ENCODE measurements at places on chromosomes 5 and 9.

- no peak for DNase-seq
These were observed 69.8 kb downstream of the DOCK2 start for GRCh38 chr5:169706758-169707450.

DNA sequence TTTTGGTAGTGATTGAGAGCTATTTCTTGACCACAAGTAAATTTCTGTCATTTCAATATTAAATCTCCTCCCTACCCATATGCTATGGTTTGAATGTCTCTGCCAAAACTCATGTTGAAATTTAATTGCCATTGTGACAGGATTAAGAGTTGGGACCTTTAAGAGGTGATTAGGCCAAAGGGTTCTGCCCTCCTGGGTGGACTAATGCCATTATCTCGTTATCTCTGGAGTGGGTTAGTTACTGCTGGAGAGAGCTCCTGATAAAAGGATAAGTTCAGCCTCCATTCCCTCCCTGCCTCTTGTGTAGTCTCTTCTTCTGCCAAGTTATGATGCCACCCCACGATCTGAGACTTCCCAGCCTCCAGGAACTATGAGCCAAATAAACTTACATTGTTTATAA is 3.6 kb upstream of the DRD1 start:
- no peak for DNase-seq

GRCh38 chr9:93099551-93100275 is 3.7 kb downstream of the CARD19 start:
- no peak for DNase-seq

DNA sequence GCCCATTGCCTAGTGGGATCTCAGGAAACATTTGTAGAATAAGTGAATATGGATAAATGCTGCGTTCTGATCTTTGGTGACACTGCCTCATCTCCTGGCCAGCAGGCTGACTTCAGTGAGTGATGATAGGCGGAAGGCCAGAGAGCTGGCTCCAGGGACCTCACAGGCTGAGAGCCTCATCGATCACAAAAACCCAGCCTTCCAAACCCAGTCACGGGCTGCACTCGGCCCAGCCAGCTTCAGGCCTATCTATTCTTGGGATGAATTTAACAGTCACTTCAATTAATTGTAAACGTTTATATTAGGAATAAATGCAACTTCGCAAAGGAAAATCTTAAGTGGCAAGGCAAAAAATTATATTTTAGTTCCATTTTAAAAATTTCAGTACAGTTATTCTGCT is 201.6 kb downstream of the IRX2 start:
- no peak for DNase-seq

GRCh38 chr9:38066197-38066913 is 2.7 kb downstream of the SHB start:
- DNase-seq, result no peak

GRCh38 chr9:13352451-13352979 is 73.0 kb upstream of the MPDZ start:
- no peak for DNase-seq

DNA sequence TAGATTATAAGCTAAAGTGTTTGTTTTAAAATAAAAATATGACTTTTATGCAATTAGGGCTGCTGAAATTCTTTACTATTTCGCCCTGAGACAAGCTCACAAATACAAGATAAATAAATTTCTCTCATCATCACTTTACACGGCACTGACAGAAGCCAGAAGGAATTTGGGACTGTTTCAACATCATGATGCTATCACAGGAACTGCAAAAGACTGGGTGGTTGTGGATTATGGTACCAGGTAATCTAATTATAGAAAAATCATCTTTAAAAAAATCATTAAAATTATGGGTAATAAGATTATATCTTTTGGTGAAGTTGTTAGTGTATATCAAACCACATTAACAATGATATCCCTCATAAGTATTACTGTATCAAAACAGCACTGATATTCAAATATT is 95.0 kb downstream of the MAN2A1 start:
- DNase-seq, result no peak

- no peak for DNase-seq
These were observed 207.1 kb downstream of the VPS13A start for GRCh38 chr9:77384406-77384805.

Measured in stimulated activated CD4-positive, alpha-beta T cell treated with anti-CD3 and anti-CD28 coated beads, Interleukin-1b, Interleukin-23, amount 100 ng/mL, for 1 hour (primary cell).